Pancreas (tissue), 10 donors: ENCODE measurements at places on chromosomes 2 and 18. TPM values are rescaled to one million over a fixed set of nuclear protein-coding genes. Genes with fewer than 3 reads are reported as not detected.

- H3K36me3 ChIP-seq: no peaks in the 10 kb centered on the region
- H3K4me3 ChIP-seq: no peak overlapping the region
- H3K4me1 ChIP-seq: peaks cover 6% of the 10 kb centered on the region
- DNase-seq: no peak
- H3K27ac ChIP-seq: no peak overlapping the region
- H3K27me3 ChIP-seq: no peaks in the 10 kb centered on the region
Measured at GRCh38 chr2:143528021-143528420, 398.8 kb downstream of the ARHGAP15 start.

DNA sequence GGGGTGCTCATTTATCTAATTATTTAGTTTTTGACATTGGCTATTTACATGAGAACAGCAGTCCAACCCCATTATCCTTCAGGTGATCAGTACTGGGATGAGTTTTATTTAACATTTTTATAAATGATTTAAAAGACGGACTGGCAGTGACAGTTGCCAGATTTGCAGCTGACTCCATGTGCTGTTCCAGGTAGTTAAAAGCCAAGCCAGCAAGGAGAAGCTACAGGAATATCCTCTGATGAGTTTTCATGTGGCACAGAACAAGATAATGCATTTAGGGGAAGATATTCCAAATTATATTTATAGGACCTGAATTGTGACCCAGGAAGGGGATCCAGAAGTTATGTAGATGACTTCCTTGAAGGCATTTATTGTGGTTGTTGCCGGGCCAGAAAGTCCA is 210.0 kb downstream of the MCFD2 start:
- H3K4me3 ChIP-seq: no peak overlapping the region
- no peaks in the 10 kb centered on the region for H3K27me3 ChIP-seq
- peaks cover 34% of the 10 kb centered on the region for H3K4me1 ChIP-seq
- H3K36me3 ChIP-seq: no peaks in the 10 kb centered on the region

CAVIN2 gene
- total RNA-seq: 5.2 TPM

GRCh38 chr18:21682371-21683051 is 22.1 kb downstream of the ABHD3 start:
- no peak for DNase-seq
- peak overlapping the region; percentile 3 for H3K27ac ChIP-seq
- no peak overlapping the region for H3K4me3 ChIP-seq
- no peaks in the 10 kb centered on the region for H3K27me3 ChIP-seq

CPO gene
- not detected for total RNA-seq
